ENCODE measurements at places on chromosomes 3 and 15.

DNA sequence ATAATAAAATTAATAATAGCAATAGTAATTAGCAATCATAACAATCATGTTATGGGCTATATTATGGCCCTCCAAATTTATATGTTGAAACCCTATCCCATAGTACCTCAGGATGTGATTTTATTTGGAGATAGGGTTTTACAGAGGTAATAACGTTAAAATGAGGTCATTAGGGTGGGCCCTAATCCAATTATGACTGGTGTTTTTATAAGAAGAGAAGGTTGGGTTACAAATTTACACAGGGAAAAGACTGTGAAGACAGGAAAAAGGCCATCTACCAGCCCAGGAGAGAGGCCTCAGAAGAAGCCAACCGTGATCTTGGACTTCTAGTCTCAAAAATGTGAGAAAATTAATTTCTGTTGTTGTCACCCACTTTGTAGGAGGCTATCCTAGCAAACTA, 353.1 kb downstream of the CHL1 start:
- no peak for DNase-seq

GRCh38 chr15:47334805-47335535, 382.3 kb upstream of the SEMA6D start:
- no peak for DNase-seq

DNA sequence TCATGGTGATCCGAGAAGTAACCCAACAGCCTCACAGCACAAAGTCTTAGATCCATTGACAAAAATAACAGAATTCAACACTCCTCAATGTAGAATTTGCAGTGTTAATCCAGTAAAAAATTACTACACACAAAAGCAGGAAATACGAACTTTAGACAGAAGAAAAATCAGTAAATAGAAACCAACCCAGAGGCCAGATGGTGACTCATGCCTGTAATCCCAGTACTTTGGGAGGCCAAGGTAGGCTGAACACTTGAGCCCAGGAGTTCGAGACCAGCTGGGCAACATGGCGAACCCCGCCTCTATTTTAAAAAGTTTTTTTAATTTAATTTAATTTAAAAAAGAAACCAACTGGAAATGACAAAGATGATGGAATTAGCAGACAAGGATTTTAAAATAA, 36.1 kb downstream of the SELENOT start:
- DNase-seq: no peak

GRCh38 chr3:57958642-57959422, 49.4 kb upstream of the FLNB start:
- no peak for DNase-seq

GRCh38 chr3:185559706-185560090, 7.3 kb upstream of the LIPH start:
- no peak for DNase-seq
